NCI-H345 (cell line): ENCODE measurements at places on chromosomes 12 and 14.

DNA sequence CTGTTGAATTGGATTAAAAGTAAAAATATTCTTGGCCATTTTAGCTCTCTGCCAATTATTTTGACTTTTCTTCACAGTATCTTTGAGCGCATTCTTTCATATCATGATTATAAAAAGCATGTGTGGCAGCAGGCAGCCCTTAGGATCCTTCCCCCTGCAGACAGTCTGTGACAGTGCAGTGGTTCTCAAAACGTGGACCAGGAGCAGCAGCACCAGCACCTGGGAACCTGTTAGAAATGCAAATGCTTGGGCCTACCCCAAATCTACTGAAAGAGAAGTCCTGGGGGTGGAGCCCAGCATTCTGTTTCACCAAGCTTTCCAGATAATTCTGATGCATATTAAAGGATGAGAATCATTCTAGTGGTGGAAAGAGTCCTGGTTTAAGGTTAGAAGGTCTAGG, 155.6 kb downstream of the MON2 start:
- DNase-seq, result no peak

- DNase-seq, result no peak
These were observed 174.5 kb upstream of the CNOT2 start for GRCh38 chr12:70068743-70069142.

GRCh38 chr14:69464379-69464778, 20.1 kb upstream of the PLEKHD1 start:
- no peak for DNase-seq

DNA sequence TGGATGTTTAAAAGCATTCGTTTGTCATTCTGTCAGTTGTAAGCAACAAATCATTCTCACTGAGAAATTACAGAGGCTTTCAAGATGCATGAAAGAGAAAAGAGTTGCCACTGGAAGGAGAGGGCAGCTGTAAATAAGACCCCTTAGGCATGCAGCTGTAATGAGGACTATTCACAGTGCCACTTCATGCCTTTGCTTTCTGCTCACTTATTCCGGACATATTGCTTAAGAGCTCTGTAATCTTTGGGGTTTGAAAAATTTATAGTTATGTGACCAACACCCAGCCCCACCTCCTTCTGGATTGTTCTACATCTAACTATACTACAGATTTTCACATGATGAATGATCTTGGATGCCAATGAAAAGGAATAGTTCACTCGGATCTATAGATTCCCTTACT, 194.8 kb upstream of the DCN start:
- no peak for DNase-seq

DNA sequence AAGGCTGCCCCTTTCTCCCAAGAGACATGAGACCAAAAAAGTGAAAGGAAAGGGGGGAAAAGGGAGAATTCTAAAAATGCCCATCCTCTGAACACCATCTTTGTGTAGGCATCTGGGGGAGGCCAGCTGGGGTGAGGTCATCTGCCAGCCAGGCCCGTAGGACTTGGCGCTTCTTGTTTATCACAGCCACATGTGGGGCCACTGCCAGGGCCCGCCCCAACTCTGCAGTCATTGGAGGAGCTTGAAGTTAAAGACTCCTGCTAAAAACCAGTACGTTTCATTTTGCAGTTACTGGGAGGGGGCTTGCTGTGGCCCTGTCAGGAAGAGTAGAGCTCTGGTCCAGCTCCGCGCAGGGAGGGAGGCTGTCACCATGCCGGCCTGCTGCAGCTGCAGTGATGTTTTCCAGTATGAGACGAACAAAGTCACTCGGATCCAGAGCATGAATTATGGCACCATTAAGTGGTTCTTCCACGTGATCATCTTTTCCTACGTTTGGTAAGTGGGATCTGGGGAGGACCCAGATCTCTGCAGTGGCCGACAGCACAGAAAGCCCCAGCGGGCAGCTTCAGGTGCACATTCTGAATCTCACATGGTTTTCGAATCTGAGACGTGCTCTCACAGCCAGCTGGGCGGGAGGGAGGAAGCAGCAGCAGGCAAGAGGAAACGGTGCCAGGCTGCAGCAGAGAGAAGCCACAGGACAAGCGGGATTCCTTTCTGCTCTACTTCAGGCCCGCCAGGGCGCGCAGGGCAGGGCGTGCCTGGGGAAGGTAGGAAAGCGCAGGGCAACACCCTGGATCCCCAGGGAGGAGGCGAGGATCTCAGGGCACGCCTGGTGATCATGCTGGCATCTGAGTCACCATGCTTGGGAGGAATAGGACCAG, at the start of gene P2RX7:
TSS of gene P2RX7 (plus strand) at position 276 of the 881 bp plus-strand sequence. CDS start at position 371, 95 bp downstream.
- peak; percentile 41 for DNase-seq

DNA sequence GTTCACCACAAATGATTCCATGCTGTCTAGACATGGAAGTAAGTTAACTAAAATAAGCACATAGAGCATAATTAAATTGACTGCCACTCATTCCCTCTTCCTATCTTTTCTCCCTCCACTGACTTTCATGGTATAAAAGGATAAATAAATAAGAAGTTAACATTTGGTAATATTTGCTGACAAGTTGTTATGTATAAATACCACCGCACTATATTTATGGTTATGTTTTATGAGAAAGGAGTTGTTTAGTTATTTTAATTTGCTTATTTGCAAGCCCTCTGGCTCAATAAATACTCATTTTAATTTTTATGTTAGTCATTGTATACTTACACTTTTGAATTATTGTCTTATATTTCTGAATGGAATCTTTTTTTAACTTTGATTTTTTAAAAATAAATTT, 113.5 kb downstream of the MIPOL1 start:
- DNase-seq, result no peak

DNA sequence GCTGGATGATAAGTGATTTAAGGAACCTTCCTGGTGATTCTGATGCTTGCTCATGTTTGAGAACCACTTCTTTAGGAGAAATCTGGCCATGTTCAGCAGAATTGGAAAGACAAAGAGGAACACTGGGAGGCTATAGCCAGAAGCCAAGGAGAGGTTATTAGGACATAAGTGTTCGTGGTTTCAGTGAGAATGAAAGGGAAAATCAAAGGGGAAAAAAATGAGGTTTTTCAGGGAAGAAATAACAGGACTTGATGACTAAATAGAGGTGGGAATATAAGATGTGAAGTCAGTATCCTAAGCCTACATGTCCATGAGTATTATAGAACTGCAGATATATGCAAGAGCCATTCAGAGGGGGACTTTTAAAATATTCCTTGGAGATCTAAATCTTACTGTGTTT, 95.6 kb downstream of the DAAM1 start:
- no peak for DNase-seq

DNA sequence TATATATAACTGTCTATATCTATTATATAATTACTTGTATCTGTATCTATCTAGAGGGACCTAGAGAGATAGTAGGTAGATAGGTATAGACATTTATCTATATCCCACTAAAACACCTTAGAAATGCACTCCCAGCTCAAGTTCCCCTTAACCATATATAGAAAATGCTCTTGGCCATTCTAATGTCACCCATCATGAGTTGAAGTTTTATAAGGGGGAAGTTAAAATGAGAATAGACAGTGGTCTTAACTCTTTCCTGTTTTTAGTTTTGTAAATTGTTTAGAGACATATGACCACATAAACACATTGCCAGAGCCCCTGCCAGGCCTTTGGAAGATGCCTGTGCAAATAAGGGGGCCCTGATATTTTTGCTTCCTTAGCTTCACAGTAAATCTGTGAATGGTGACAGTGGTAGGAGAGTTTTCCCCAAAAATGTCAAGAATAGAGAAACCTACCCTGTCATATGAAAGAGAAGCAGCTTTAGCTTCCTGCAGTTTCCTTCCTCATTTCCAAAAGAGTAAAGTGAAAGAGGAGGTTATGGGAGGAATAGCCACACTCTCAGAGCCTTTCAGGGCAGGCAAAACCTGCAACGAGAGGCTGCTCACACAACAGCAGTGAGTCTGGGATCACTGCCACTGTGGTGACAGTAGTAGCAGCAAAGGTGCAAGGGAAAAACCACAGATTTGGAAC, 45.5 kb downstream of the MGST1 start:
- no peak for DNase-seq

- no peak for DNase-seq
These were observed 5.9 kb downstream of the SEC23A start for GRCh38 chr14:39097159-39097558.

- no peak for DNase-seq
These were observed 293.2 kb downstream of the TMEM132D start for GRCh38 chr12:129610601-129611120.

DNA sequence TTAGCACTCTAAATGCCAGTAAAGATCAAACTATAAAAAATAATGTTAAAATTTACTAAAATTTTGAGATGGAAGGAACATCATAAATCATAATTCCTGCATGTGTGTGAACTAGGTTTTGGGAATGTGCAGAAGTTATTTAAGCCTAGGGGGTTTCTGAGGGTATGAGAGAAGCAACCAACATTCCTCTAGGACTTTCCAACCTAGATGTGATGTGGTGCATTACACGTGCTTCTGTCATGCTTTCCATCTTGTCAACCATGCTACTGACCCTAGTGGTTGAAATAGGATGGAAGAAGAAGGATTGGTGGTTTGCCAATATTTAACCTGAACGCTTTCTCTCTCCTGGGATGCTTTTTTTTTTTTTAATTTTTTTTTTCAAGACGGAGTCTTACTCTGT, 209.3 kb downstream of the AEBP2 start:
- no peak for DNase-seq

GRCh38 chr14:74638066-74638465, 26.0 kb upstream of the LTBP2 start:
- no peak for DNase-seq

- DNase-seq, result no peak
These were observed 48.9 kb downstream of the SINHCAF start for GRCh38 chr12:31277081-31277480.

DNA sequence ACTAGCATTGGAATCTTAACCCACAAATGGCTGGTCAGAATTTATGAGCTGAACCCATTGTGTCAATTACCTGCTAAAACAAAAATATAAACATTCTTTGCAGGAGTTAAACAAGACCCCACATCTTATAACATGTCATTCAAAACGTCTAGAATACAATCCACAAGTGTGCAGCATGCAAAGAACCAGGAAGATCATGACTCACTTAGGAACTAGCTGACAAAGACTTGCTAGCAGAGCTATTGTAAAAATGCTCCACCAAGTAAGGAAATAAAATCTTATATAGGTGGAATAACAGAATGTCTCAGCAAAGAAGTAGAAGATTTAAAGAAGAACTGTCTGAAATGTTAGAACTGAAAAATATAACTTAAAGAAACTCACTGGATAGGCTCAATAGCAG, 26.5 kb upstream of the POC1B start:
- DNase-seq, result no peak

DNA sequence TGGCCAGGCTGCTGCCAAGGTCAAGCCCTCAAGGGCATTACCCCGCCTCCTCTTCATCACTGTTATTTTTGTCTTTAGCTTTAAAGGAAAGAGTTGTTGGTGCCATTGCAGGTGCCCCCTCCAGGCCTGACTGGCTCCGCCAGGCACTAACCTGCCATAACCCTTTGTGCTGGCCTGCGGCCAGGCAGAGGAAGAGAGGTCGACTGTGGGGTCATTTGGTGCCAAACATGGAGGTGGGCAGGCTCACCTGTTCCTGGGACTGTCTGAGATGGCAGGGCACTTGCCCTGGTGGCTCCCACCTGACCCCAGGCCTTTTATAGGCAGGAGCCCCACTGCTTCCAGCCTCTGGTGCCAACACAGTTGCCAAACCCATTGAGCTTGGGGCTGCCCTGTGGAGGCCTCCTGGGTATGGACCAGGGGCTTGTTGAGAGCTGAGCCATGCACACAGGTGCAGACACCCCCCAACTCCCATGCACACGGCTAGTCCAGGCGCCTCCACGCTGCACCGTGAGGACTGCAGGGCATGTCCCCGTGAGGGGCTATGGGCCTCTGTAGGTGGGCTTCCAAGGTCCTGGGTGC, 29.4 kb upstream of the PLD4 start:
- no peak for DNase-seq

GRCh38 chr14:99562856-99563748, 40.9 kb downstream of the CCDC85C start:
- peak; percentile 57 for DNase-seq
